Renal pelvis (tissue), 12 donors: ENCODE measurements at places on chromosomes 11 and 22. TPM values are rescaled to one million over a fixed set of nuclear protein-coding genes. Genes with fewer than 3 reads are reported as not detected.

Gene PACSIN2
- 70.3 TPM for polyA plus RNA-seq

Gene GLYAT
- 174 TPM for polyA plus RNA-seq

Gene CXCR5
- polyA plus RNA-seq = not detected

Gene APOL6
- polyA plus RNA-seq = 2.7 TPM

Gene RNF26
- polyA plus RNA-seq = 38.2 TPM

Gene OR51B4
- polyA plus RNA-seq = 0.09 TPM

DNA sequence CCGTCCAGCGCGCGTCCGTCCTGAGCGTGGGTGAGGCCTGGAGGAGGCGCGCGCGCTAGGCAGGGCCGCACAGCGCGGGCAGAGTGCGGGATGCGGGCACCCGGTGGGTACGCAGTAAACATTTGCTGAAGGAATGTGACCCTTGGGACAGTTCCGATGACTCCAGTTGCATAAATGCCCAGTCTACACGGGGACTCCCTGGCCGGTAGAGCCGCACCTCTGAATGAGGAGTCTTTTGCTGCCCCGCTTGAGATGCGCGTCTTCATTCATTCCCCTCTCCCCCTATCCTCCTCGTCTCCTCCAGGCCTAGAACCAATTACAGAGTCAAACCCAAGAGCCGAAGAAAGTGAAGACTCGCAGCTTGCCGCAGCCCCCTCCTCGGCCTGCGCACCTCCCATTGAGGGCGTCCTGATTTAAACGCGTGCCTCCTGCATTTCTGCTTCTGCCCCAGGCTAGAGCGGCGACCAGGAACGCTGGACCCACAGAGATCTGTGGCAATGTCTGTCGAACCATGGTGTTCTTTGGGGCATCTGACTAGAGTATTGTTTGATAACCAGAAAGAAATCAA lies 729 bp upstream of the CHKB start:
- DNase-seq = no peak

- DNase-seq = no peak
Measured at GRCh38 chr22:43114958-43115357, 4.4 kb downstream of the BIK start.

- DNase-seq = no peak
Measured at GRCh38 chr11:35907648-35908431, 36.0 kb upstream of the LDLRAD3 start.

DNA sequence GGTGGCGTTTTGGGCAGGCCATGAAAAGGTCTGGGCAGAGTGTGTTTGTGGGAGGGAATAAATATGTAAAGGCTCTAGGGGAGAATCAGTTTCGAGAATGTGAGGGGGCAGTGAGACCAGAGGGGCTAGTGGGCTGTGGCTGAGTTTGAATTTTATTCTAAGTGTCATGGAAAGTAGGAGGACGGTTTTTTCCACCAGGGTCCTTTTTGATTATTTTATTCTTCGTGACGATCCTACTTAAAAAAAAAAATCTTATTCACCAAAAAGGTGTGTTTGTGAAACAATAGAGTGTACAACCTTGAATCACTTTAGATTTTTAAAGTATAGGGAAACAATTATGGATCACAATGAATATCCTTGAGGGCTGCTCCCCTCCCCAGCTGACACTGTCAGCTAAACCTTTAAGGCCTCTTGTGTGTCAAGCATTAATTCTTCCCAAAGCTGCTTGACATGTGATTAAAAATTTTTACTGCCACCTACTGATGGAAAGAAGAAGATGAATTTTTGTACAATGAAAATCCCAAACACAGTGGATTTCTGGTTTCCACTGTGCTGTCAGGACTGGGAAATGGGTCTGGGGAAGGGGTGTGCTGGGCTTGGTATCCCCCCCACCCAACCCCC lies 107.5 kb upstream of the OR4B1 start:
- DNase-seq = peak; percentile 61

DNA sequence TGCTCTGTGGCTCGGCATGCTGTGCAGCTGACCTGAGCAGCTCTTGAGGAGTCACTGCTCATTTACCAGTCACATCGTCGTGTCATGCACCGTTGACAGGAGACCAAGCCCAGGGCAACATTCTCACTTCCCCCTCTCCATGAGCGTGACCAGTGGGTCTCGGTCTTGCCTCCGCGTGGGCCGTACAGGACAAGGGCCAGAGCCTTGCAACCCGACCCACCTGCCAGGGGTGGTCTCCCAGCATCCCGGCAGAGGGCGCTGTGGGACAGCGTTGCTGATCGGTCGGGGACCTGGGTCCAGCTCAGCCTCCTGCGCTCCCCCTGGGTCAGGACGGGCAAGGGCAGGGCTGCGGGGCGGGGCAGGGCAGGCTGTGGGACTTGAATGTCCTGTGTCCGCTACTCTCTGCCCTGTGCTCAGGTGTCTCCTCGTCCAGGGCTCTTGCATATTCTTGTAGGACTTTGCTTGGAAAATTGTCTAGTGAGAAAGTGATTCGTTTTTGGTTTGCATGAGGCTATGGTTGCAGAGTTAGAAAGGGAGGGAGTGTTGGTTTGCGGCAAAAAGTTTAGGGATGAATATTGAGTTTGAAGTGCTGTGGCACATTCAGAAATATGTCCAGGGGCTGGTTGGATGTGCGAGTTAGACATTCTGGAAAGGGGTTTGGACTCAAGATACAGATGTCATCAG lies 16.2 kb downstream of the EIF4G2 start:
- peak; percentile 77 for DNase-seq

DNA sequence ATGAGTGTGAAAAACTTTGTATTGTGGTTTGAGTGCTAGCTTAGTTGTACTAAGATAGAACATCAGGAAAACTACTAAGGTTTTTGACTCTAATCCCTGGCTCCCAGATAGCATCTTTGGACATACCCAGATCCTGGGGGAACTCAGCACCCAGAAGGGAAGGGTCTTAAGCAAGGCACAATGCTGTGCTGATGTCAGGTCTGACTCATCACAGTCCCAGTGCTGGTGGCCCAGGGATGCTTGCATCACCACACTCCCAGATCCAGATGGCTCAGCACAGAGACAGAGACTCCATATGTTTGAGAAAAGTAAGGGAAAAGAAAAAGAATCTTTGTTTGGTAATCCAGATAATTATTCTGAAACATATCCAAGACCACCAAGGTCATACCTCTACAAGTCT lies 18.3 kb upstream of the OR56A3 start:
- DNase-seq = no peak

DNA sequence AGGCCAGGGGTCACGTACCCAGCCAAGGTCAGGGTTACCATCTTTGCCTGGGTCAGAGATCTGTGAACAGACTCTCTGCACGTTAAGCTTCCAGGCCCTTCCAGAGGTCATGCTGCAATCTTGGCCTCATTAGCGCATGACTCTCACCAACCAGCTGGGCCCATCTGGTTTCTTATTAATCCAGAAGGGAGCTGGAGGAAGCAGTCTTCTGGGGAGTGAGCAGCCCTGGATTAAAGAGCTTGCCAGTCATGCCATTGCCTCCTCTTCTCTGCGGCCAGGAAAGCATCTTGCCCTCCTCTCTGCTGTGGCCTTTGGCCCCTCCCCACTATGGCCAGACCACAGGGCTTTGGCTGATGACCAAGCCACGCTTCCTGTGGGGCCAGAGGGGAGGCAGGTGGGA lies 57.4 kb downstream of the CHST1 start:
- peak; percentile 57 for DNase-seq

DNA sequence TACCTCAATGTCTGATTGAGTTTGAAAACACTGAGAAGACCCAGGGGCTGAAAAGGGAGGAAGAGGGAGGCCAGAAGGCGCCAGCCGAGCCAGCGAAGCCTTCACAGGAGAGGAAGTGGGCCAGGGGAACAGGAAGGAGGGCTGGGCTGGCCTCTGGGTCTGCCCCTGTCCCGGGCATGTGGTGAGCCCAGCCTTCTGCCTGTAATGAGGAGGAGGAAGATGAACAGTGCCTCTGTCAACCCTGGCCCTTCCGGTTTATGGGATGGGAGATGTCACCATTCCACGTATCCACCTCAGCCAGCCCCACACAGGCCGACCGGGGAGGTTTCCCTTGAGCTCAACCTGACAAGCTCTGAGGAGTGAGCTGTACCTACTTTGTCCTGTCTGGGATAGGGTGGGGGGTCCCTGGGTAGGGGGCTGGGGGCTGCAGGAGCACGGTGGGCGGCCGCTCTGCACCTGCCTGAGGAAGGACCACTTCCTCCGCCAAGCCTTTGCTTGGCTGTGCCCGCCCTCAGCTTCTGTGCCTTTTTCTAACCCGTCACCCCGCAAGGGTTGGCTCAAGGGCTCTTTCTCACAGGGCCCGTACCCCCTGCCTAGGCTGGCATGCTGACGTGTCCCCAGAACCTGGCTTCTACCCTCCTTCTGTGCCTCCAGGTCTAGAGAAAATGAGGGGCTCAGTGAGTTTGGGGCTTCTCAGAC lies 2.0 kb downstream of the PARVG start:
- no peak for DNase-seq

- DNase-seq = no peak
Measured at GRCh38 chr11:47415949-47416472, 7.6 kb downstream of the SLC39A13 start.

GRCh38 chr22:27238935-27239510 lies 562.5 kb downstream of the MN1 start:
- peak; percentile 81 for DNase-seq

DNA sequence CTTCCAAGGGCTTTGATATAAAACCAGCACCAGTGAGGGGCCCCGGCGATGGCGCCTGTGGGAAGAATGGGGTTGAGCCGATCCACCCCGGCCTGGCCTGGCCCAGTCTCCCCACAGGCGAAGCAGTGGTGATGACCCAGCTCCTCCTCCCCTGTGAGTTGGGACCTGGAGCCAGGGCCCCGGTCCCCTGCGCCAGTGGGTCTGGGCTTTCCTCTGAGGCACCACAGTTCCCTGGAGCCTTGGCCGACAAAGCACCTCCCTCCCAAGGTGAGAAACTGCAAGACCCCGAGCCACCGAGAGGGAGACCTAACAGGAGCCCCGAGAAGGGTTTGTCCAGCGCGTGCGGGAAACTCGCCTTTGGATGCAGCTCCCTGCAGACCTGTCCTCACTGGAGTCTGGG lies 942.9 kb downstream of the BRD1 start:
- DNase-seq = no peak

DNA sequence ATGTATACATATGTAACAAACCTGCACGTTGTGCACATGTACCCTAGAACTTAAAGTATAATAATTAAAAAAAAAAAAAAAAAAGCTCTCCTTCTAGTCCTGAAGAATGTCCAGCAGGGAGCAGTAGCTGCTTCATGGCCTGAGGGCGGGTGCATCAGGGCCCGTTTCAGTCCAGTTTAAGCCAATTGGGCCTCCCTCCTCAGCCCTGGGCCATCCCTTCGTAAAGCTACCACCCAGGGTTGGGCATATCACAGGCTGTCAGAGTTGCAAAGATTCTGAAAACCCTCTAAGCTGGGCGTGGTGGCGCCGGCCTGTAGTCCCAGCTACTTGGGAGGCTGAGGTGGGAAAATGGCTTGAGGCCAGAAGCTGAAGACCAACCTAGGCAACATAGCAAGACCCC lies 5.4 kb downstream of the TMPRSS13 start:
- no peak for DNase-seq

DNA sequence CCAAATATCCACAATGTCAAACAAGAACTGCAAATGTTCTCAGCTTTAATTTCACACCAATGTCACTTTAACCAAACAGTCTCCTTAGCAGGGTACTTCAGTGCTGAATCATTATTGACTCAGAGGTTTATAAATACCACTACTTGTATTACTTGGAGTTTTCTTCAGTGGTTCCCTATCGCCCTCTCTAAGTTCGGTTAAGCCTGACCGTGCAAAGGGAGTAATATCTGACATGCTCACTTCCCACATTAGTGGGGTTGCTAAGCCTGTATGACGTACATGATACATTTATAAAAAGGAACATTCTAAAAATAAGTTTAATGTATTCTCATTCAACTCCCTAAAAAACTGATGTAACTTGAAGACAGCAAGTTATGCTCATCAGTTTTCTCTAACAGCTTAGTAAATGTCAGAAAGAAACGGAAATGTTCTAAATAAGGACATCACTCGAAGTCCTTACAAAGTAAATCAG lies 93.1 kb upstream of the ZC3H12C start:
- no peak for DNase-seq

DNA sequence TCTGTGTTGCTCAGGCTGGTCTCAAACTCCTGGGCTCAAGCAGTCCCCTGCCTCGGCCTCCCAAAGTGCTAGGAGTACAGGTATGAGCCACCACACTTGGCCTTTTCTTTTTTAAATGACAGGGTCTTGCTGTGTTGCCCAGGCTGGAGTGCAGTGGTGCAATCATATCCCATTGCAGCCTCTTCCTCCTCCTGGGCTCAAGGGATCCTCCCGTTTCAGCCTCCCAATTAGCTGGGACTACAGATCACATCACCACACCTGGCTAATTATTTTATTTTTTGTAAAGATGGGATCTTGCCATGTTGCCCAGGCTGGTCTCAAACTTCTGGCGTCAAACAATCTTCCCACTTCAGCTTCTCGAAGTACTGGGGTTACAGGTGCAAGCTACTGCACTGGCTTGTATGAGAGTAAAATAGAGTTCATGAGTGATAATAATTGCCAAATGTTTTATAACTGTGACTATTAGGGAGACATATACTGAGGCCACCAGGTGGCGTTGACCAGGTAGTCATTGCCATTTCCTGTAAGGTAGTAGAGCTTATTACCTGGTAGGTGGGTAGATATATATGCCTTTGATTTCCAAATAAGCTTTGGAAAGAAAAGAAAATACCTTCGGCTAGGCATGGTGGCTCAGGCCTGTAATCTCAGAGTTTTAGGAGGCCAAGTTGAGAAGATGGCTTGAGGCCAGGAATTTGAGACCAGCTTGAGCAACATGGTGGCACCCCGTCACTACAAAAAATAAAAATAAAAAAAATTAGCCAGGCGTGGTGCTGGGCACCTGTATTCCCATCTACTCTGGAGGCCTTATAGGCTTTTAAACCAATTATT lies 5.4 kb downstream of the FDX1 start:
- DNase-seq = no peak

- no peak for DNase-seq
Measured at GRCh38 chr11:120129570-120129969, 8.3 kb downstream of the TRIM29 start.

DNA sequence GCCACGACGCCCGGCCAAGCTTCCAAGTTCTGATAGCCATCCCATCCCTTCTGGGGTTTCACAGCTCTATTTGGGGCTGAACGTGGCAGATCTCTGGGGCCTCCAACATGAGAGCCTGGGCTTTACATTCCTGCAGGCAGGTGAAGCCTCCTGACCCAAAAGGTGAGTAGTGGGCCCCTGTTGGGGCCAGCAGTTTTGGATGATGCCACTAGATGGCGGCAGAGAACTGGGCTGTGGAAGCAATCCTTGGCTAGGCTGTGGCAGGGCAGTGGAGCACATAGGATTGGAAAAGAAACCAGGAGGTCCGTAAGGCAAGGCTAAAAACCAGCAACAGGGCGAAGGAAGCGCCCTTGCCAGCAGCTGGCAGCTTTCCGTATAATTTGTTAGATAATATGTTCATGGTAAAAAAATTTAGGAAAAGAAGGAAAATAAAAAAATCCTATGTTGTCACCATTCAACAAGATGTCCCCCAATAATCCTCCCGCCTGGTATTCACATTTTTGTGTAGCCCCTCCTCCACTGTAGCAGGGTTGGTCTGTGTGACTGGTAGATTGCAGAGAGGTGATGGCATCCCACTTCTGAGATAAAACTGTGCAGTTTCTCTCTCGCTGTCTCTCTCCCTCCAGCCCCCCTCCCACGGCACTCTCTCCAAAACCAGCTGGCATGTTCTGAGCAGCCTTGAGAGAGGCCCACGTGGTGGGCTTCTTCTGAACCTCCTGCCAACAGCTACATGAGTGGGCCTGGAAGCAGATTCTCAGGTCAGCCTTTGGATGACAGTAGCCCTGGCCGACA lies 43.6 kb upstream of the OR4B1 start:
- DNase-seq = peak; percentile 49
